ENCODE measurements at places on chromosomes 5 and 9. TPM values are rescaled to one million over a fixed set of nuclear protein-coding genes. Genes with fewer than 3 reads are reported as not detected.

The SMIM33 gene
- not detected for total RNA-seq

The CDH18 gene
- total RNA-seq = not detected

The TESK1 gene
- total RNA-seq = 30.6 TPM

The IFNB1 gene
- total RNA-seq = not detected

The ROR2 gene
- total RNA-seq = not detected

The PDLIM4 gene
- 35.8 TPM for total RNA-seq

The TRUB2 gene
- total RNA-seq = 47.6 TPM

The NOP16 gene
- 31.5 TPM for total RNA-seq

The CLINT1 gene
- total RNA-seq = 95.8 TPM

- peaks cover 8% of the 10 kb centered on the region for H3K36me3 ChIP-seq
- H3K4me1 ChIP-seq = no peaks in the 10 kb centered on the region
- DNase-seq = no peak
- H3K4me3 ChIP-seq = no peak overlapping the region
Observed at GRCh38 chr9:75139201-75139600, 50.9 kb downstream of the OSTF1 start.

- DNase-seq = no peak
- no peaks in the 10 kb centered on the region for H3K27me3 ChIP-seq
- no peaks in the 10 kb centered on the region for H3K36me3 ChIP-seq
- H3K27ac ChIP-seq = no peak overlapping the region
Observed at GRCh38 chr5:40288800-40289485, 390.8 kb upstream of the PTGER4 start.

DNA sequence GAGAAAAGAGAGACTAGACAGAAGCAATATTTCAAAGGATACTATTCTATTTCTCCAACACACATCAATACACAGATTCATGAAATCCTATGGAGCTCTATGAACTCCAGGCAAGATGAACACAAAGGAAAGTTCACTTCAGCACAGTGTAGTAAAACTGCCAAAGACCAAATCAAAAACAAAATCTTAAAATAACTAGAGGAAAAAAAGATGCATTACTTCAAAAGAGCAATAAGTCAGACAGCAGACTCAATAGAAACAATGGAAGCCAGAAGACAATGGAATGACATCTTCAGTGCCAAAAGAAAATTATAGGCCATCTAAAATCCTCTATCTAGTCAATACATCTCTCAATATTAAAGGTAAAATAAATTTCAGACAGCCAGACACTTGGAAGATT lies 205.3 kb upstream of the TBC1D2 start:
- no peak for DNase-seq
- H3K27me3 ChIP-seq = no peaks in the 10 kb centered on the region
- no peaks in the 10 kb centered on the region for H3K4me1 ChIP-seq
- no peak overlapping the region for H3K4me3 ChIP-seq

- no peak overlapping the region for H3K4me3 ChIP-seq
- no peaks in the 10 kb centered on the region for H3K36me3 ChIP-seq
- no peak overlapping the region for H3K27ac ChIP-seq
- no peak for DNase-seq
- no peaks in the 10 kb centered on the region for H3K27me3 ChIP-seq
Observed at GRCh38 chr5:137279521-137280231, 219.4 kb downstream of the SPOCK1 start.

GRCh38 chr5:3837506-3837905 lies 241.9 kb downstream of the IRX1 start:
- no peak overlapping the region for H3K27ac ChIP-seq
- no peaks in the 10 kb centered on the region for H3K36me3 ChIP-seq
- H3K27me3 ChIP-seq = peaks cover 19% of the 10 kb centered on the region
- no peak overlapping the region for H3K4me3 ChIP-seq
- no peaks in the 10 kb centered on the region for H3K4me1 ChIP-seq

- DNase-seq = no peak
- no peaks in the 10 kb centered on the region for H3K4me1 ChIP-seq
- no peak overlapping the region for H3K27ac ChIP-seq
Observed at GRCh38 chr9:69564557-69564956, 107.6 kb downstream of the APBA1 start.

DNA sequence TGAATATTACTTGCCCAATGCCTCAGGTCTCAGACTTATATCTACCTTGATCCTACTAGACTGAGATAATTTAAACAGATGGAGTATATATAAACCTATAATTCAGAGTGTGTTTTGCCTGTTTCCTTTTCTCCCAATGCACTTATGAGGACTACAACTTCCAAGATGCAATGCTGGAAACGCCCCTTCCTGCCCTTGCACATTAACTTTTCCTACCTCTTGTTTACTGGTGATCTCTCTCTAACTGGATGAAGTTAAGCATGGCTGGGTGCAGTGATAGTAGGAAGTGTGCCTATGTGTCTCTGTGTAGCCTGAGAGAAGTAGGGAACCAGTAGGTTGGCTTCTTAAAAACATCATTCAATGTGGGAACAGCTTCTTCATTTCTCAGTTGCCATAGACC lies 115.2 kb downstream of the SVEP1 start:
- no peaks in the 10 kb centered on the region for H3K27me3 ChIP-seq
- H3K27ac ChIP-seq = no peak overlapping the region
- 0 out of 2 replicates have a peak, but pooled peaks cover 6% of the 10 kb centered on the region for H3K36me3 ChIP-seq

DNA sequence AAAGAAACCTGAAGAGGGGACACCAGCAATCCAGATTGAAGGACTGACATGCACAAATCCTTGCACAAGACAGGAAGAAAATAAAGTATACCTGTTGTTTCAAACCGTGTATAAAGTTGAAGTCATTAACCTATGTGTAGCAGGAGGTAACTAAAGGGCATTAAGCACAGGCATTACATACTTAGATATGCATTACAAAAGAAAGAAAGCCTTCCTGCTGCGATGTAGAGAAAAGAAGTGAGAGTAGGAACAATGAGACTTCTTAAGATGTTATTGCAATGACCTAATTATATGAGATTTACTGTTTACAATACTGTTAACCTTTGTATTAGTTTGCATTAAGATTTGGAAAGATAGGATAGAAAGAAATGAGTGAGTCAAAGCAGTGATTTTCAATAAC lies 308.9 kb upstream of the PTPRD start:
- H3K27ac ChIP-seq = no peak overlapping the region
- H3K4me1 ChIP-seq = no peaks in the 10 kb centered on the region
- no peaks in the 10 kb centered on the region for H3K27me3 ChIP-seq
- no peak for DNase-seq
- H3K4me3 ChIP-seq = no peak overlapping the region

DNA sequence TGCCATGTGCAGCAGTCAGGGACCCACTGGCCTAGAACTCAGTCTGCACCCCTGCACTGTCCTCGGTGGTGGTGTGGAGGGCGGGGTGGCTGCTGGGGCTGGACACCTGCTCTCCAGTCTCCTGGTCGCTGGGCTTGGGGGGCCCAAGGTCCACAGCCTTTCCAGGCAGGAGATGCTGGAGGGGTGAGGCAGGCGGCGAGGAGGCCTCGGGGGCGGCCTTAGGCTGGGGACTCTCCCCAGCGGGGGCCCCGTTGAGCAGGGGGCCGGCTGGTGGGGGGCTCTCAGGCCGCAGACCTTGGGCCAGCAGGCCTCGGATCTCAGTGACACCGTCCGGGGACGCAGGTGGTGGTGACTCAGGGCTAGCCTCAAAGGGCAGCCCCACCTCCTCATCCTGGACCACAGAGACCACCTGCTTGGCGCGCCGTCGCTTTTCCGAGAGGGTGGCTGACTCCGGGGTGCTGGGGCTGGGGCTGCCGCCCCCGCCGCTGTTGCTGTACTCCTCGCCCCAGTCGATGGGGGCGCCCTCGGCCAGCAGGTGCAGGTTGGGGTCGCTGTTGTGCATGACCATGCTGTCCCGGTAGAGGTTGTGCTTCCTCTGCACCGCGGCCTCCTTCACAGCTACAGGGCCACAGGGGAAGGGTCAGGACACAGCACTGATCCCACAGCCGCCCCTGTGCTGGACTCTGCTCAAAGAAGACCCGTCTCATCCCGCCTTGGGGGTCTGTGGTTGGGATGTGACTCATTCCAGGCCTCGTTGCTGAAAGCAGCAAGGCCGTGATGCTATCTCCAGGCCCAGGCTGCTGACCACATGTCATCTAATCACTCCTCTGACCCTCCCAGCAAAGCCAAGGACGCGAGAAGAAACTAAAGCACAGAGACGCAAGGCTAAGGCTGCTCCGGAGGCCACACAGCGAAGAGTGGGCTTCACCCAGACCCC lies 55.8 kb downstream of the LRSAM1 start:
- peaks cover 12% of the 10 kb centered on the region for H3K36me3 ChIP-seq
- no peak for DNase-seq
- no peak overlapping the region for H3K4me3 ChIP-seq
- H3K4me1 ChIP-seq = no peaks in the 10 kb centered on the region
- no peaks in the 10 kb centered on the region for H3K27me3 ChIP-seq

- no peak overlapping the region for H3K27ac ChIP-seq
- H3K4me1 ChIP-seq = no peaks in the 10 kb centered on the region
- no peaks in the 10 kb centered on the region for H3K36me3 ChIP-seq
- no peaks in the 10 kb centered on the region for H3K27me3 ChIP-seq
- no peak for DNase-seq
Observed at GRCh38 chr9:80899208-80899607, 790.1 kb downstream of the TLE1 start.

All from PC-9 (cell line).